ENCODE measurements at places on chromosomes 5 and 9.

- DNase-seq: peak; percentile 62
These were observed 16.7 kb upstream of the MTMR12 start for GRCh38 chr5:32329395-32329834.

DNA sequence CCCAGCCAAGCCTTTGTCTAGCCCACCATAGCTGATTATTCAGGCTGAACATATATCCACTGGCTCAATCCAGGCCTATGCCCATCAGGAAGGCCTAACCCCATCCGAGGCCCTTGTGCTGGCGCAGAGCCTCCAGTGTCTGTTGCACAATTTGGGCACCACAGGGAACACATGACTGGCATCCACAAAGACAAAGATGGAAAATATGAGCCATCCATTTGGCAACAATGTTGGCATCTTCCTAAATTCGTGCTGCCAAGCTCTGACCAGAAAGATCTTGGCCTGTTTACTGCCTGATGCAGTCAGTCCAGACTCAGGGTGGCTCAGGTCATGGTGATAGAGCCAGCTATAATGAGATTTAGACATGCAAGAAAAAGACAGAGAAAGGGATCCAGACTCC is 233.8 kb downstream of the PIK3R1 start:
- DNase-seq: no peak

DNA sequence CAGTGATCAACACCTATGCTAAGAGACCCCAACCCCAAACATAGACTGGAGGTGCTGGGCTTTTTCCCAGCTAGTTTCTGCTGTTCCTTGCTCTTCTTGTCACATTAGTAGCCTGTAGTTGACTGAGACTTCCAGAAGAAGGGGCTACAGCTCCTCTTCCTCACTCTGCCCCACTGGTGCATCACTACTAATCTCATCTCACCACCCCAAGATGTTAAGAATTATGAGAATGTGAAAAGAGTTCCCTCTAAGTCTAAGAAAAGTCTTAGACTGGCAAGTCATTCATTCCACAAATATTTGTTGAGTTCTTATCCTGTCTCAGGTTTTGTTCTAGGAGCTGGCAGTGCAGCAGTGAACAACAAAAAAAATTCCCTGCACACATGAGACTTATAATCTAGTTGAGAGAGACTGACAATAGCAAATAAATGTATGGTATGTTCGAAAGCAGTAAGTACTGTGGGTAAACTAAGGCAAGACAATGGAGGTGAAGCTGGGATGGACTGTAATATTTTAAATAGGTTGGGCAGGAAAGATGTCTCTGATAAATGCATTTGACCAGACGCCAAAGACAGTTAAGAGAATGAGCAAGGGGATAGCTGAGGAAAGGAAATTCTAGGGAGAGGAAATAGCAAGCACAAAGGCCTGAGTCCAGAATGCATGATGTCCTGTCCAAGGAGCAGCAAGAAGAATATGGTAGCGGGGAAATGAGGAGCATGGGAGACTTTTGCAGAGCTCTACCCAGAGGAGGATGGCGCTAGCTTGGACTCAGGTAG is 92.3 kb downstream of the PTCD2 start:
- DNase-seq: no peak

DNA sequence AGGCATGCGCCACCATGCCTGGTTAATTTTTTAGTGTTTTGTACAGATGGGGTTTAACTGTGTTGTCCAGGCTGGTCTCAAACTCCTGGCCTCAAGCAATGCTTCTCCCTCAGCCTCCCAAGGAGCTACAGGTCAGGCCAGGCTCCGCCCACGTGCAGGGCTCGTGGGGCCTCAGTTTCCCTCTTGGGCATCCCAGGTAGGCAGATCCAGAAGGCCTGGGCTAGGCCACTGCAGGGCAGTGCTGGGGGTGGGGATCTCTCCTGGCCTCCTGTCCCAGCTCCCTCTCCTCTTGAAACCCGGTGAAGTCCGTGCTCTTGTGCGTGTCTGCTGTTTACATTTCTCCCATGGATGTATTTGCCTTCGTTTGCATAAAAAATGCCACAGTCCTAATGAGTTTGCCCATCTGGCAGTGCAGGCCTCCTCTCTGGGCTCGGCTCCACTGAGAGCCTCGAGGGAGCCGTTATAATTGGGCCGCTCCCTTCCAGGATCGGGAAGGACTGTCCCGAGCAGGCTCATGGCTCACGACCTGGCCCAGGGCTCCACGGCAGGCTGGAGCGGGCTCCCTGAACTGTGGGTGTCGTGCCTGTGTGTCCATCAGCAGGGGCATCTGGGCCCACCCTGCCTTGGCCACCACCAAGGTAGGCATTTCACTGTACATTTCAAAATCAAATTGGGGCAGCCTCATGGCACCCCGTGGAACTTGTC is 52.6 kb upstream of the RUFY1 start:
- DNase-seq: no peak

- DNase-seq: no peak
These were observed 134.6 kb downstream of the EDIL3 start for GRCh38 chr5:84249918-84250630.

- DNase-seq: no peak
These were observed 37.2 kb downstream of the CHD1 start for GRCh38 chr5:98891591-98891990.

Data from posterior cingulate gyrus (tissue), 11 donors.